ENCODE measurements at places on chromosomes 7 and 10.

- no peak for DNase-seq
These were observed 21.1 kb downstream of the C7orf33 start for GRCh38 chr7:148611692-148612091.

DNA sequence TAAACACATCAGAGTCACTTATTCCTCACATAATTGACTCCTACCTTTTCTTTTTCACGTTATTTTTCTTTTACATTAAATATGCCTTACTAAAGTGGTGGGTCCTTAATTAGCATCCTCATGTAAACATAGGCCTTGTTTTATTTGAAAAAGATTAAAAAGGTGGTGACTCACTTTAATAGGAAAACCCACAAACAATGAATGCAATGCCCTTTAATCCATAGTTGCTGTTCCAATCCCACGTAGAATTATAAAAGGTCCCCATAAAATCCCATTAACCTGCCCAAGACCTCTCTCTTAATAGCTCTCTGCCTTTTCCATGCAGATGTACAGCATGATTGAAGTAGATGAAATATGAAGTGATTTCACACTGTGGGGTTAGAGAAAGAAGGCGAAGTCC is 32.2 kb downstream of the SLC16A12 start:
- no peak for DNase-seq

DNA sequence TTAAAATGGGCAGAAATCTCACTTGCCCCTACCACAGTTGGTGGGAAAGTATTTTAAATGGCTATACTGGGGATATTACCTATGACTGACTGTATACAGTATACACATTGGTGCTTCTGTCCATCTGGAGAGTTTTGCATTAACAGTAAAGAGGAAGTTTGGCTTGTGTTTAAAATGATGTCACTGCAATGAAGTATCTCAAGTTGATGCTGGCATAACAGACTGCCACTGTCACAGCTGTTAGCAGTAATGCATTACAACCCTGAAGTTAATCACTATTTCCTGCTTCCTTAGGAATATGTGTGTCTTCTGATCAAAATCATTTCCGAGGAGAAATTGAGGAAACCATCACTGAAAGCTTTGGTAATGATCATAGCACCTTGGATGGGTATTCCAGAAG is 1.9 kb downstream of the DKK1 start:
- DNase-seq: no peak

DNA sequence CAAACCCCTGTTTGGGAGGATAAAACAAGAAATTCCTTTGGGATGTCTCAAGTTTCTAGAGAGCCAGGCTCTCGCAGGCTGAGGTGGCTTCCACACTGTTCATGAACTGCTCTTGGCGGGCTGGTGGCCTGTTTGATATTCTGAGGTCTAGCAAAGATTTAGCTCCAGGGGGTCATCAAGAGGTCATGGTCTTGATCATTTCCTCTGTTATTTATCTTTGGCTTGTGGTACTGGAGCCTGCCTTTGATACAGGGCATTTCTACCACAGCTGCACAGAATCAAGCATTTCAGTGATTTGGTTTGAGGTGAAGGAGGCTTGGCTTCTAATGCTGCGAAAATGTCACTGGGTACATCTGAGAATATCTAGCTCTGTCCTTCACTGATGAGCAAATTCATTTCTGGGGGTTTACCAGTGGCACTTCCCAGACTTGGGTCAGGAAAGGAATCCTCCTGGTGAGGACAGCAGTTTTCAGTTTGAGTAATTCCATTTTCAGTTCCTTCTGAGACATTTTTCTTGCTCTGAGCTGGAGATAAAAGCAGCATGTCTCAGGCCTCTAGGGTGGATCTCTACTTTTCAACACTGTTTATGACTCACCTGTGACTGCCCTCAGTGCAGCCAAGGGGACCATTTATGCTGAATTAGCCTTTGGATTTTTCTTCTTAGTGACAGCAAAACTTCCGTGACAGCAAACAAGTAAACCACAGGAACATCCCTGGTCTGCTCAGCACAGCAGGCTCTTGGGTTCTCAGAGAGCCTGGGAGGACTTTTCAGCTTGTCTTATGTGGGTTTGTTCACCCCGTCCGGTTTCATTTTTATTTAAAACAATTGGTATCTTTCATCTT is 312.0 kb downstream of the RNLS start:
- no peak for DNase-seq

GRCh38 chr10:127935071-127935561 is 28.2 kb downstream of the PTPRE start:
- no peak for DNase-seq

GRCh38 chr10:5479481-5480161 is 19.7 kb downstream of the CALML5 start:
- no peak for DNase-seq

DNA sequence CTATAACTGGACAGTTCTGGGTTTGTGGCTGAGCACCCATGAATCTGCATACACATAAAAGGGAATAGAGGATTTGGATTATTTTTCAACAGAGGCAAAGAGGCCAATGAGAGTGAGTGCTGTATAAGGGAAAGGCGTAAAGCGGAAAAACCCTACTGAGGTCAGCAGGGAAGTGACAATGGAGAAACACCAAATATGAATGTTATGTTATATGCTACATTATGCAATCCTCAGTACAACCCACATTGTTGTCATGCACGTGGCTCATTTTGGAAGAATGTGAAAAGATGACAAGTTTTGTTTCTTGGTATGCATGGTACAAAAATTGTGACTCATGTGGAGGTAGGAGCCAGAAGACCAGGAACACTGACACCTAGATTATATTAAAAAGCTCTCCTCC is 113.6 kb upstream of the AMPH start:
- peak; percentile 77 for DNase-seq

DNA sequence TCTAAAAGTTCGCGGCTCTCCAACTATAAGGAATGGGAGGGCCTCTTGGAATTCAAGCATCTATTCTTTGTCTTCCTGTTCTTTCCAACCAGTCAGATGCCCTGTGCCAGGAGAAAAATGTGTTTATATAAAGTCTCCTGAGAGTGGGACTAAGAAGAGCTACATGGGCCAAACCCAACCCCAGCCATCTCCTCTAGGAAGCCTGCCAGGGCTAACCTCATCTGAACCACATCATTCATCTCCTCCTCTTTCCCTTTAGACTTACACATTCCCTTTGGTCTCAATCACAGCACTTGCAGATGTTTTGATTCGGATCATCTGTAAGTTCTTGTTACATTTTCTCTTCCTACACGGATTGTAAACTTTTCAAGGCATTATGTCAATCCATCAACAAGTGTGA is 62.6 kb downstream of the DOCK4 start:
- DNase-seq: peak; percentile 11

DNA sequence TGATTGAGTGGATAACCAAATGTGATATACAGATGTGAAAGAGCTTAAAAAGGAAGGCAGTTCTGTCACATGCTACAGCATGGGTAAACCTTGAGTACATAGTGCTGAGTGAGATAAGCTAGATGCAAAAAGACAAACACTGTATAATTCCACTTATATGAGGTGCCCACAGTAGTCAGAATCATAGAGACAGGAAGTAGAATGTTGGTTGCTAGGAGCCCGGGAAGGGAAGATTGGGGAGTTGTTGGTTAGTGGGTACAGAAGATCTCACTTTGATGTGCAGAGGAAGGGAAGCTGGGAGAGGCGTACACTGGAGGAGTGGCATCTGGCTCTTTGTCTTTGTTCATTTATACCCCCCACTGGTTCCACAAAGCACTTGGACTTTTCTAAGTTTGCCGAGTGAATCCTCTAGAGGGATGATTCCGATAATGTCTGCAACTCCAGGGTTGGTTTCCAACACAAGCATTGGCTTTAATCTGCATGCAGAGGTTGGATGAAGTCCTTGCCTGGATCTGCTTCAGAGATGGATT is 39.5 kb downstream of the TSPAN14 start:
- DNase-seq: no peak

Measured in HS-27A (cell line).